ENCODE measurements at places on chromosomes 12 and 14.
A peak's percentile ranks its signal among the peaks of the same experiment; 100 is the strongest.

GRCh38 chr12:93025145-93026103, 96.3 kb upstream of the EEA1 start:
- peak; percentile 70 for DNase-seq

GRCh38 chr12:92608151-92609091, 94.4 kb upstream of the PLEKHG7 start:
- peak; percentile 70 for DNase-seq

GRCh38 chr12:7137908-7138307, 7.7 kb downstream of the CLSTN3 start:
- DNase-seq: no peak

DNA sequence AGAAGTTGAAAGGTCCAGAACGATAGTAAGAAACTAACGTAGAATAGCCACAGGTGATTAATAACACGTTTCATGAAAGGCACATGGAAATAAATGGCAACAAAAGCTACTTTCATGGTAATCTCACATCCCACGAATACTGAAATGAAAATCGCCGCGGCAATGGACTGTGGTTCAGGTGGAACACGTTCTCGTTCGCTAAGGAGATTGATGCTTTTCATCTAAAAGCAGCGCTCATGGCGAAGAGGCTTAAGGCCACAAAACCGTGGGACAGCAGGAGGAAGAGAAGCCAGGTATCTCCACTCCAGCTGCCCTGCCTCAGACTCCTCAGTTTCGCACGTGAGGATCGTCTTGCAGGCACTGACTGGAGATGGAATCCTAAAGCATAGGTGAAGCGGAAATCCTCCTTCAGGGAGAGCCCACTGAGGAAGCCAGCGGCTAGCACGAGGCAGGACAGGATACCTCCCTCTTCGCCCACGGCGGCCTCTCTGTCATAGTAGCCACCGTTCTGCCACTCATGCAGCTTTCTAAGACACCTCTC, 696 bp upstream of the GPHN start:
- no peak for DNase-seq

- DNase-seq: peak; percentile 31
Measured at GRCh38 chr12:12560587-12561370, 1.9 kb downstream of the DUSP16 start.

DNA sequence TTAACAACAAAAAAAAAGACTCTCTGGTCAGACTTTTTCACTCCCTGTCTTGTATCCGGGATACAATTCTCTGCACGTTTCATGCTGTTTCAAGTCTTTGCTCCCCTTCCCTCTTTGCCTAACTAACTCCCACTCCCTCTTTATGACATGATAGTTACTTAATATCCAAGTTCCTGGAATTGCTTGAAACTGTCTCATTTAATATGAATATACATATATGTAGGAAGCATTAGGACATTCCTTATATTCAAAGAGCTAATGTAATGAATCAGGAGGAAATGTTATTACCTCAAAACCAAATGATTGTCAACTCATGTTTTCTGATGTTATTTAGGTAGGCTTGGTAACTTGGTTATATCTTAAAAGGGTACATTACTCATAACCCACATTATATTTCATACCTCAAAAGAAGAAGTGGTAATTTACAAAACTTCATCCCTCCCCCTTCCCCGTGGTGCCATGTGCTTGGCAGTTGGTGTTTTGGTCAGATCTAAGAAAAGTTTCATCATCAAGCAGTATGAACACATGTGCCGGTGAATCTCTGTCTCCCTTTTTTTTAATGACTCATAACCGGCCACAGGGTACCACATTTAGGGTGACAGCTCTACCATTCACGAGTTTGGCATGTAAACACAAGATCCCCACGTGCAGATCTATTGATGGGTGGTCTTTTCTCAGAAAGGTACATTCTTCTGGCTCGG, 56.5 kb downstream of the HCAR2 start:
- peak; percentile 91 for DNase-seq

GRCh38 chr12:84704856-84705255, 207.7 kb downstream of the SLC6A15 start:
- DNase-seq: no peak

GRCh38 chr12:1924996-1925683, 6.7 kb upstream of the CACNA2D4 start:
- no peak for DNase-seq

DNA sequence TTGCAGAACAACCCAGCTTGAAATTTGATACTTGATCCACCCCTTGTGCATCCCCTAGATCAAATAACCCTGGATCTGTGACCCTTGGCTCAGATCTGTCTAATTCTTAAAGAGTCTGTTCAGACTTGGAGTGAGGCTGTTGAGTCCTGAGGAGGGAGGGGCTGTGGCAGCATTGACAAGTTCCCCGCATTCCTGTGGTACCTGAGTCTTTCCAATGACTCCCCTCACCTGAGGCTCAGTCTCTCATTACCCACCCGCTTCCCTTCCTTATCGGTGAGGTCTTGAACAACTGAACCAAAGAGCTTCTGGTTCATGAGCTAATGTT, 16.1 kb upstream of the HDAC7 start:
- peak; percentile 37 for DNase-seq

DNA sequence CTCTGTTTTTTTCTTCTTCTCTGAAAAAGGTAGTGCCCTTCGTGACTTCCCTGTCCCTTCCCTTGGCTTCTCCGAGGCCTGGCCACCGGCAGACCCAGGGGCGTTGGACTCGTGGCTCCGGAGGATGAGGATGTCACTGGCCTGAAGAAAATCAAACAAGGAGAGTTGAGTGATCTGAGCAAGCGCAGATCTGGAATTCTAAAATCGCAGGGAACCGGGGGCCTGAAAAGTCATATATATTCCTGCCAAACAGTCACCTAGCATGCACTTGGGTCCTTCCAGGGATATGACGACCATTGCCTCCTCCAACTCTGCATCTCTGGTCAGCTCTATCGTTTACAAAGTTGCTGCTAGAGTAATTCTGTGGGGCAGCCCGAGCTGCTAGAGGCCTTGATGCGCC, 5.2 kb upstream of the PNMA1 start:
- no peak for DNase-seq

GRCh38 chr14:94572637-94573303, 8.5 kb upstream of the SERPINA5 start:
- DNase-seq: no peak

DNA sequence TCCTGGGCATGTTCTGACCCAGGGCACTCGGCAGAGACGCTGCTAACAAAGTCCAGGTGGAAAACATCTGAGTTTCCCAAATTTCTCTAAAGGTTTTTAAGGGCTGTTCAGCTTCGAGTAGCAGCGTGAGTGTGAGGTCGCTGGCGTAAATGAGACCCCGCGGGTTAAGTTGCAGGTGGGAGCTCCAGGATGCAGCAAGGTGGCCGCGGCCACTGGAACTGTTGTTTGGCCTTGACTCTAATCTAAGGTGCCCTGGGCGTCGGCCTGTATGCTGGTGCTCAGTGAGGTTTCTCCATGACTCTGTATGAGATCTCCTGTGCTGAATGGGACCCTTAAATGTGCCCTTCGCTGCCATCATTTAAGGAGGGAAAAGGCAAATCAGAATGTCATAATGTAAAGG, 50.7 kb downstream of the ELK3 start:
- DNase-seq: no peak

GRCh38 chr14:98444077-98444476, 827.9 kb downstream of the BCL11B start:
- no peak for DNase-seq

- DNase-seq: peak; percentile 73
Measured at GRCh38 chr14:23984891-23985602, 3.7 kb upstream of the DHRS4L2 start.

DNA sequence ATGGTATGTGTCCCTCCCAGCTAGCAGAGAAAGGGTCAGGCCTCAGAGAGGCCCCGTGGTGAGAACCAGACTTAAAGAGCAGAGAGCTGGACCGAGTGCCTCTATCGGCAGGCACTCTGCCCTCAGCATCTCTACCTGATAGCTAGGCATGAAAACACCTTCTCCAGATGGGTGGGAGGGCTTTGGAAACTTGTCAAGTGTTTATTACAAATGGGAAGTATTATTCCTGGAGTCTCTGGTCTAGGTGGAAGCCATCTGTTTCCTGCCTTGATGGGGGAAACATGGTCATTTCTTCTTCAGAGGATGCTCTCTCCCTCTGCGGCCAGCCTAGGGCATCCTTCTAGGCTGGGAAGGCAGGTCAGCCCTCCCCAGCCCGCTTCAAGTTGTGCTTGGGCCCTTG, 2.3 kb downstream of the TMEM63C start:
- DNase-seq: no peak

DNA sequence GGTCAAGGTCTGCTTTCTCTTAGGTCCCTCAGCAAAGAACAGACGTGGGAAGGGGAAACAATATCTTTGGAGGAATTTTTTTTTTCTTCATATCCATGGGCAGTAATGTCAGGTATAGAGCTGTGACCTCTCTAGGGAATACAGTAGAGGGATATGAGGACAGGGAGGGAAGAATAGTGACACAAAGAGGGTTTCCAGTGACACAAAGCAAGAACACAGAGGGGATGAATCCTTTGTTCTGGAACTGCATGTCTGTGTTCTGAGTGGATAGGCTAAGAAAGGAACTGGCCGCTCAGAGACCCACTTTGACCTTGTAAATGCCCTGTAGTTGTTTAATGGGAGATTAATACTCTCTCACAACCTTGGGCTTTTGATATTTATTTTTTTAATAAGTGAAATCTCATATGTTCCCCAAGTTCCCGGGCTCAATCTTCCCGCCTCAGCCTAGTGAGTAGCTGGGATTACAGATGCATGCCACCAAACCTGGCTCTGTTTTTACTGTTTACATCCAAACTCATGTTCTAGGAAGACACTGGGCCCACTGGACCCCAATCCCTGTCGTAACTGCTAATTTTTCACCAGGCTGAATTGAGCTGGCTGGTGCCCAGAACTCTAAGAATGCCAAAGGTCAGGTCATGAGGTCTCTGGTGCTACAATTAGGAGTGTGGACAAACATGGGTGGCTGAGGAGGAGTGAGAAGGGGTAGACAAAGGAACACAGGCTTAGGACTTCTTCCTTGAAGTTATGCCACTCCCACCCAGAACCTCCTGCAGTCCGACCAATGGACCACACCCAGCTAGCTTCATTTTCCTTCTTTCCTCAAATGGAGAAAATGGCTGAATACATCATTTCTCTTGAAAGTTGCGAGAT, 9.1 kb upstream of the PLEKHH1 start:
- no peak for DNase-seq

Measured in myocyte (in vitro differentiated cells).